ENCODE measurements at places on chromosomes 3 and 15.

DNA sequence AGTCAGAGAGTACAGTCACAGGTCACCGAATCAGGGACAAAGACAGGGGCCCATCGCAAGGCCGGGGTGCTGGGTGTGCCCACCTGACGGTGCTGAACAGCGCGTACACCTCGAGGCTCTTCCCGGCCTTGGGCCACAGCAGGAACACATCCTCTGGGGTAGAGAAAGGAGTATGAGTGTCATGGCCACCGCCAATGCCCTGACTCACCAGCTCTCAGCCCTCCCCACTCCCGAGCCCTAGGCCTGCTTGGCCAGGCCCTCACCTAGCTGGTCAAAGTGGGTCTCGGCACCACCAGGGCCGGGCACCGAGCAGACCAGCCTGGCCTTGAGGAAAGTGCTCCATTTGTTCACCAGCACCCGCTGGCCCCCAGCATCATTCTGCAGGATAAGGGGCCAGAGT is 4.2 kb downstream of the SEMA3G start:
- no peak for DNase-seq

DNA sequence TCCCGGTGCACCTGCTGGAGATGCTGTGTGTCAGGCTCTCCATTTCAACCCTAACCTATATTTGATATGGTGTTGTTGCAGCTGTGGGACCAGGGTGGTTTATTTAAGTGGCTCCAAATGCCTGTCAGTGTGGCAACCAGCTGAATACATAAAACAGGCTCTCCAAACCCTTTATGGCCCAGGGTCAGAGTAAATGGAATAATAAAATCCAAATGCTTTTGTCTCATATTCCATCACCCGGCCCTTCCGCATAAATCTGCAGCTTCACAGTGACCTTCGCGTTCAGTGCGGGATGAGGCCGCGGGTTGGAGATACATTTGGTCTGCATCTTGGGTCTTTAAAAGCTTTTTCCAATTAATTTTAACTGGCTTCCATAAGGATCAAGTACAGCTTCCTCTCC is 382.1 kb upstream of the NR2F2 start:
- no peak for DNase-seq

- DNase-seq = no peak
These were observed 29.7 kb upstream of the USP50 start for GRCh38 chr15:50576166-50576565.

- DNase-seq = no peak
These were observed 33.1 kb upstream of the SEMA3F start for GRCh38 chr3:50122071-50122470.

GRCh38 chr3:116211901-116212300 is 233.4 kb downstream of the LSAMP start:
- no peak for DNase-seq

GRCh38 chr3:78481050-78481449 is 1286.7 kb downstream of the ROBO1 start:
- no peak for DNase-seq

GRCh38 chr3:152583963-152584362 is 251.0 kb upstream of the P2RY1 start:
- DNase-seq = no peak

DNA sequence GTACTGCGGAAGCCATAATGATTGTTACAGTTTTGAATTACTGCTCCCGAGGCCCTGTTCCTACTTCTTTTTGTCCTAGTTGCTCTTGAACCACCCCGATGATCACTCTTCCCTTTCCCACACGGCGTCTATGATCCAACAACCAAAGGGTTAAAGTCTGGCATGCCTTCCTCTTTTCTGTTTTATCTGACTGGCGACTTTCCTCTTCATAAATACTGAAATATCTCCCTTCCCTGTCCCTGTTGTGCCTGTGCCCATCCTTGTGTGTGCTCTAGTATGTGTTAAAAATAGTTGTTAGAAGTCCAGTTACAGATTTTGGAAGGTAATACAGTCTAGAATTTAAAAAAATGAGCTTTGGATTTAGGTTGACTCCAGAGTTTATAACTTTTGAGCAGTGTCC is 83.6 kb downstream of the AKAP13 start:
- no peak for DNase-seq

GRCh38 chr15:41888662-41889253 is 5.1 kb downstream of the SPTBN5 start:
- DNase-seq = no peak

DNA sequence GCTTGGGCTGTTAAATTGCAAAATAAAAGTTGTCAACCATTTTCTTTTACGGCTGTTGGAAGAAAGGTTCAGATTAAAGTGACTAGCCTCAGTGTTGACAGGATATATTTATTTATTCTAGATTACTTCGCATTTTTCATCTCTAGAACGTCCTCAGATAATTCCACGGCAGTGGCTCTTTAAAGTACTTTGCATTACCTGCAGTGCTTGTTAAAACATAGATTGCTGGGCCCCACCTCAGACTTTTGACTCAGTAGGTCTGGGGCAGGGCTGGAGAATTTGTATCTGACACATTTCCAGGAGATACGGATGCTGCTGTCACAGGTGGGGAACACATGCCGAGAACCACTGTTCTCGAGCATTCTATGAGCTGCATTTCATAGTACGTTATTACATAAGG is 292.7 kb downstream of the EDEM1 start:
- DNase-seq = no peak

DNA sequence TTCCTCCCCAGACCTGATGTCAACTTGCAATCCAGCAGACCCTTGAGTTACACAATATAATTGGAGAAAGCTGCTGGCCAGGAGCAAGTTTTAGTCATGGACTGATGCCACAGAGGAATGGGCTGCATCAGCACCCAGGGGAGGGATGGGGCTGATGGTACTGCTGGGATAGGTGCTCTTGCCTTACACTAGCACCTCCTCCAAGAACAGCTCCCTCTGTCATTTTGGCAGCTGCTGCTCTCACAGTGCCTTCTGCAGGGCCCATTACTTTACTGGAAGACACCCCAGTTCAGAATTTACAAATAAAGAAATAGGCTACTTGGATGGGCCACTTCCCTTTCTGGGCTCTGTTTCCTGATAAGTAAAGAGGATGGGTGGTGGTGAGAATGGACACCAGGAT is 85.3 kb upstream of the RORA start:
- no peak for DNase-seq

DNA sequence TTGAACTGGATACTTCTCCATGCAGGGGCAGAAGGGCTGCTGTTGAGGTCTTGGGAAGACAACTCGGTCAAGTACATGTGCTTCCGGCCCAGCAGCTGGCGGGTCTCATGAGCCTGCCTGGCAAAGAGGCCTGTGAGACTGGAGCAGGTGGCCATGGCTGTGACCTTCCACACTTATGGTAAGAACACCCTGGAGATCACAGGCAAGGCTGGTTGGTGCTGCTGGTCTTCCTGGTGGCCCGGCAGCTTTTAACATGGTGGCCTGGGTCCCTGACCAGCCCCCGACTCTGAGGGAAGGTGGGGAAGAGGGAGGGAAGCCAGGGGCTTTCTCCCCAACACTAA is 15.4 kb downstream of the CHRD start:
- no peak for DNase-seq

GRCh38 chr3:187208159-187208558 is 10.9 kb downstream of the RTP1 start:
- DNase-seq = no peak

DNA sequence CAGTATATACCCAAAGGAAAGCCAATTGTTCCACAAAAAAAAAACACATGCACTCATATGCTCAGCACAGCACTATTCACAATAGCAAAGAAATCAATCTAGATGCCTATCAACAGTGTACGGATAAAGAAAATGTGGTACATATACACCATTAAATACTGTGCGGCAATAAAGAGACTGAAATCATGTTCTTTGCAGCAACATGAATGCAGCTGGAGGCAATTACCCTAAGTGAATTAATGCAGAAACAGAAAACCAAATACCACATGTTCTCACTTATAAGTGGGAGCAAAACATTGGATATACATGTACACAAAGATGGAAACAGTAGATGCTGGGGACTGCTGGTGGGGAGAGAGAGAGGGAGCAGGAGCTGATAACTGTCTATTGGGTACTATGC is 124.2 kb upstream of the AADACL2 start:
- DNase-seq = no peak

GRCh38 chr15:43134157-43134635 is 810 bp downstream of the TMEM62 start:
- DNase-seq = no peak

GRCh38 chr3:194572143-194572789 is 61.0 kb downstream of the TMEM44 start:
- no peak for DNase-seq

- DNase-seq = no peak
These were observed 10.7 kb downstream of the MTHFS start for GRCh38 chr15:79886124-79886523.

DNA sequence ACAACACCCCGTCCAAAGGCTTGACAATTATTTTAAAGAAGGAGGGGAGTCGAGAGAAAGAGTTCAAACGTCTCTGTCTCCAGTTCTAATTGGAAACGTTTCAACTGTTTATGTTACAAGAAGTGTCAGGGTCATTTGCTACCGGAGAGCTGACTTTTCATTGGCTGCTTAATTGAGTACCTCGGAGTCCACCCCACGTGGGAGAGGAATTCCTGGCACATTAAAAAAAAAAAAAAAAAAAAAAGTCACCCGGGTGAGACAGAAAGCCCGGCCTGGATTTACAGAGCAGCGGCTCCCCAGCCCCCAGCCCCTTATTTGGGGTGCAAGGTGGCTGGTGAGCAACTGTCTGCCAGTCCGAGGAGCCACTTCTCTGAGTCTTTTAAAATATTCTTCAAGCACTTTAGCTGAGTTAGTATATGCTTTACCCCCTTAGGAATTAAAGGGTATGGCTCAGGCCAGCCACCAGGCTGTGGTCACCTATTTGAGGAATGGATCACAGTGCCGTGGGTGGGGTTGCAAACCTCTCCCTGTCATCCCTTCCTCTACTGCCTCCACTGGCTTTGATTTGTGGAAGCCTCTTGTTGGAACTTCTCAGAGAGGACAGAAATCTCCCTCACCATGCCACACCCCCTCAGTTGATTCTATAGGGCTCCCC is 3.9 kb upstream of the TLE3 start:
- no peak for DNase-seq

DNA sequence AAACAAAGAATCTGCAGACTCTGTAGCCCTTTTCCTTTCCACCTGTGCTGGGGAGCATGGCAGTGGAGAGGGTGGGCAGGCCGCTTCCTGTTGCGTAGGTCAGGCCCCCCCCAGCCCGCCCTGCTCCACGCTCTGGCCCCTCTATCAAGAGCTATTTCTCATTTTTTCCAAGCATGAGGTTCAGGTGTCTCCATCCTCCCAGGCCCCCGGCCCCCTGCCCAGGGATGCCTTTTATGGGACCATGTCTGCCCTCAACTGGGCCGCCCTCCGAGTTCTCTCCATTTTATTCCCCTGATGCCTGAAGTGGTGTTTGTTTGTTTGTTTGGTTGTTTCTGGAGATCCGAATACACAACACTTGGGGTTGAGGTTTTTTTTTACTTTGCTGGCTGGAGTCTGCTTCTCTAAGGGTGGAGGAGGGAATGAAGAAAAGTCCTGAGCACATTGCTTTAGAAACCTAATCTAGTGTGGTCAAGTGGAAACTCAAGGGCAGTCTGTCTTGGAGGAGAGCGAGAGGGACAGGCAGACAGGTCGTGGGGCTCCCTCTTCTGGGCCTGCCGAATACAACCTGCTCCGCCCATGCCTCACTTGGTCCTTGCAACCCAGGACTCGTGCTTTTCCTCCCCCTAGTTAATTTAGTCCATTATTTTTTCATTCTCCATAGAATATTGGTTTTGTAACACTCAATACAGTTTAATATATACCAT is 176.5 kb upstream of the LYSMD4 start:
- no peak for DNase-seq

- DNase-seq = no peak
These were observed 29.6 kb downstream of the TPM1 start for GRCh38 chr15:63072023-63072650.

DNA sequence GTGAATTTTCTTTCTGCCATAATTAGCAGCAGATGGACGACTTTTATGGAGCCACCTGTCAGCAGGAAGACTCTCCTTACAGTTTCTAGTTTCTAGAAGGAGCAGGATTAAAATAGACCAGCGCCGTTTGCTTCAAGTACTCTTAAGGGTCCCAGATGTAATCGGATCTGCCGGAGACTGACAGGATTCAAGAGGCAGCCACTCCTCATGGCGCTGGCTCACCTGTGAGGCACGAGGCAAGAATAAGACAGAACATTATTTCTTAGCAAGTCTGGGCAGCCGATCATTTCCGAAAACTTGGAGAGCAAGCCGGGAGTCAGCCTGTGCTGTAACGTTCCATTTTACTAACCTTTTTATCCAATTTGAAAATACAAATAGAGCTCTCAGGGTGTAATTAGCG is 410.4 kb upstream of the RORA start:
- DNase-seq = no peak

DNA sequence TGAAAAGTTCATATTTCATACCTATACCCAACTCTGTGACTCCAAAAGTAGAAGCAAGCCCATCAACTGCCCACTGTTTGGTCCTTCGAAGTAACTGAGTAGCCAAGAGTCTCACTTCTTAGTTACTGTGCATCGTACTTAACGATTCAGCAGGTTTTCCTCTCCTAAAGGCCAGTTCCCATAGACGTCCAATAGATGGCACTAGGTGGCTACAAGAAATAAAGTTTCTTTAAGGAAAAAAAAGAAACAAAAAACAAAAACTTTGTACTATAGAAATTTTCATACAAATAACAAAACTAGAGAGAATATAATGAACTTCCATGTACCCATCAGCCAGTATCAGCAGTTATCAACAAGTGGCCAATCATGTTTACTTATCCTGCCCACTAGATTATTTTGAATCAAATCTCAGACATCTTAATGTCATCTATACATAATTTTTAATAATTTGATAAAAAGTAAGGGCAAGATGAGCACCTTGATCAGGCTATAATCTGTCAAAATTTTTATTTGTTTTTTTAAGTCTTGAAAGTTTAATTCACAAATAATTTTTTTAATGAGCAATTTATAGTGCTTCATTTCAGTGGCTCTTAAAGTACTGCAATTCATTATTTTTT is 63.8 kb upstream of the ACP3 start:
- DNase-seq = no peak

- no peak for DNase-seq
These were observed 308.9 kb downstream of the CTNNB1 start for GRCh38 chr3:41508063-41508696.

DNA sequence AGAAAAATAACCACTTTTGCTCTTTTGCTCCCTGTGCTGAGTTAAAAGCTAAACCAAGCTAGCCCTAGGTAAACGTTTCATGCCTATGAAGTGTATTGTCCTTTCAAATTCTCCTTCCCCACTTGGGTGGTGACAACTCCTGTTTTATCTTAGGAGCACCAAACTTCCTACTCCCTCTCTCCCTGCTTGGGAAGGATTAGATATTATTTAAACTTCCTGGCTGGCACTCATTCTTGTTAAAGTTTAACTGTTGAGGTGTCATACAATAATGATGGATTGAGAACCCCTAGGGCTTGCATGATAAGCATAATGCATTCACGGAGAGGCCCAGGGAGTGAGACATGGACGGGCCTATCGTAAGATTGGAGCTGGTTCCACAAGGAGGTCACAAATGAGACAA is 29.5 kb downstream of the B4GALT4 start:
- DNase-seq = no peak

GRCh38 chr3:162328649-162329048 is 832.0 kb downstream of the OTOL1 start:
- no peak for DNase-seq

Measured in stimulated activated CD4-positive, alpha-beta T cell treated with anti-CD3 and anti-CD28 coated beads, Interleukin-4, amount 100 ng/mL, for 48 hours (primary cell).